Stimulated activated CD8-positive, alpha-beta memory T cell treated with anti-CD3 and anti-CD28 coated beads, Interleukin-7, amount 100 ng/mL, for 24 hours (primary cell): ENCODE measurements at places on chromosomes 4 and X.

- no peak for DNase-seq
These were observed 38.4 kb downstream of the NAP1L5 start for GRCh38 chr4:88659055-88659889.

GRCh38 chr4:106496061-106496460 is 127.5 kb upstream of the GIMD1 start:
- DNase-seq = no peak

DNA sequence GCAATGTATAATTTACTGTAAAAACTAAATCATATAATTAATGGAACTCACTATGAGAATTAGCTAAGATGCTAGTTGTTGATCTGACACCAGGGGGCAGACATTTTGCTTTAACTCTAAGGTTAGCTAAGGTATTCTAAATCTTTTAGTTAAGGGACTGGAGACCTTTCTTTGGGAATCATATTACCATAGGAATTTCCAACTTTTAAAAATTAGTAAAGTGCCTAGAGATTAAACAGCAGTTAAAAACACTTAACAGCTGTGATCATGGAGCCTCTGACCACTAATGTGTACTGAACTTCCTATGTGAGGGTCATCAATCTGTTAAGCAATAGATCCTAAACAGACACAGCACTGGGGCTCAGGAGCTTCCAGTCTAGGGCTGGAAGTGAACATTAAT is 226.6 kb downstream of the NSUN7 start:
- no peak for DNase-seq

DNA sequence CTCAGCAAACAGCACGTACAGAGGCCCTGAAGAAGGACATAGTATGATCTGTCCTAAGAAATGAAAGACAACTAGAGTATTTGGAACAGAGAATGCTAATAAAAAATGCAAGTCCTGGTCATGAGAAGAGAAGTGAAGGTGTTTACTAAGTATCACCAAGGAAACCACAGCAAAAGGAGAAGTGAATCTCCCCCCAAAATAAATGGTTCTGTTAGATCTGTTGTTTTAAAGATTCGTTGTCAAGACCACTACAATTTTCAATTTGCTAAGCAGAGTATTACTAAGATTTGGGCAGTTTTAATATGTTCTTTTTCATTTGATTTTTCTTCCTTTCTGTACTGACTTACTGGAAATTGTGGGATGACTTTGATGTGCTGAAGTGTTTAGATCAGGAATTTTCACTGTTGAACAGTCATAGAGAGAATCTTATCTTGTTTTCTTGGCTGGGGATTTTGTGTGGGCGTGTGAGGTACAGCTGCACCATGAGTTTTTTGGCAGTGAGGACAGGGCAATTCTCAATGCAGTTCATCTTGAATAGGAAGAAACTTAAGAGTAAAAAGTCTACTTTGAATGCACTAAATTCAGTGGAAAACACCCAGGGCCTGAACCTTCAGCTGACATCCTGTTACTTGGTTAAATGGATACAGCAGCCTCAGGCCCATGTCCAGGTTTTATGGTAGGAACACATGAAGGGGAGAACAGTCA is 132.2 kb downstream of the STIM2 start:
- no peak for DNase-seq
